ENCODE measurements at places on chromosomes 6 and 20.

GRCh38 chr6:82492134-82492533, 128.5 kb downstream of the TPBG start:
- DNase-seq, result no peak

- DNase-seq, result no peak
Observed at GRCh38 chr20:19723813-19724430, 34.1 kb upstream of the RIN2 start.

DNA sequence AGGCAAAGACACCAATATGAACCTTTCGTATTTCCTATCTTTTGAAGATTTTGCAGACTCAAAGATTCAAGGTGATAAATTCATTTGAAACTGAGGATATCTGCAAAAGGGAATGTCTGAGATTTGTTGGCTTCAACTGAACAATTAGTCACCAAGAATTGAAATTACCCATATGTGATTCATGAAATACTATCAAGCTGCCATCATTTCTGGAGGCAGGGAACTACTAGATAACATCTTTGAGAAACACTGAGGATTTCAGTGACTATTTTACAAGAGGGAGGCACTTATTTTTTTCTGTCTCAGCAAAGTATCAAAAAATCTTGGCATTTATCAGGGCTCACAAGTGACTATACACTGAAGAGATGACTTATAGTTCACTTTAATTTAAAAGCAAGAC, 39.8 kb upstream of the MMS22L start:
- no peak for DNase-seq

DNA sequence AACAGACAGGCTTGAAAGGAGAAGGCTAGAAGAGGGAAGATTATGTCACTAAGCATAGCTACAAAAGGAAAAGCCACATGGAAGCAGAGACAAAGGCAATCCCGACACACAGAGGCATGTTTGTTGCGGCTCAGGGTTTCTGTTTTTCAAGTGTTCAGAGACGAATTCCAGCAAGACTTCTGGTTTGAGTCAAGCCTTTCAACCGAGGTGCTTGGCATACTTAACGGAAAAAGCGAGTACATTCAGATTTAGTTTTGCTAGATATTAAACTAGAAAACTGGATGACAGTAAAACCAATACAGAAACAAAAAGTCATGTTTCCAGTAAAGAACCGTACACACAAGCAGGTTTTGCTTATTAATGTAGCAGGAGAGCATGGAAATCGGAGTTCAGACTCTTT, 27.2 kb downstream of the MCUR1 start:
- no peak for DNase-seq

DNA sequence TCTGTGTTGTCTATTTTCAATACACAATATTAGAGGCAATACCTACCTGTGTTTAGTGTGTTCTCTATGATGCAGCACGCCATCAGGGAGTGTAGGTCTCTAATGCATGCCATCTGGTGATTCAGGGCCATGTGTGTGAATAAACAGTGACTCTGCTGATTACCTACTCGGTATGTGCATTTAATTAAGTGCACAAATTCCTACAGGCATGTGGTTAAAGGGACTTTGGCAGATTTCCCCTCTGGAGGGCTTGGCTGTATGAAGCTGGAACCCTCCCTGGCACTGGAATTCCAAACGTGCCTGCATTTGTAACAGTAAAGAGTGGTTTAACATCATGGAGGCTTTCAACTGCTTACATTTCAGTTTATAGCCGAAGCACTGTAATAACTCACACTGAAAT, 401.5 kb upstream of the SASH1 start:
- DNase-seq, result no peak

DNA sequence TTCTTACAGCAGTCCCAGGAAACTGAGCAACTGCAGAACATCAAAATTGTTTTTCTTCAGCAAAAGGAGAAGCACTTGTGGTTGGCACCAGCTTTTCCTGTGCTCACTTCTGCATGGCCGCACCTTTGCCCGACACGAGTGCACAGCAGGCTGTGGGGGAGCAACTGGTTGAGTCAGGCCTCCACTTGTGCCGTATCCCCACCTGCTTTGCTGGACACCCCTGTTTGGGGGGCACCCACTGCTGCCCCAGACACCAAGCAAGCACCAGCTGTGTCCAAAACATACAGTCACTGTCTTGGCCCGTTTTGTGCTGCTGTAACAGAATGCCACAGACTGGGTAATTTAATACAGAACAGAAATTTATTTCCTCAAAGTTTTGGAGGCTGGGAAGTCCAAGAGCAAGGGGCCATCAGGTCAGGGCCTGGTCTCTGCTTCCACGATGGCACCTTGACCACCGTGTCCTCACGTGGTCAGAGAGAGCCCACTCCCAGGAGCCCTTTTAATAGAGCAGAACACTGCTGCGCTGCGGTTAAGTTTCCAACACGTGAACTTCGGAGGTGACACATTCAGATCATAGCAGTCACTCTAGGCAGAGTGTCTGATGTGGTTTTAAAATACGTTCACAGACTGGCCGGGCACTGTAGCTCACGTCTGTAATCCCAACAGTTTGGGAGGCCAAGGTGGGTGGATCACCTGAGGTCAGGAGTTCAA, 8.7 kb upstream of the GMEB2 start:
- no peak for DNase-seq

DNA sequence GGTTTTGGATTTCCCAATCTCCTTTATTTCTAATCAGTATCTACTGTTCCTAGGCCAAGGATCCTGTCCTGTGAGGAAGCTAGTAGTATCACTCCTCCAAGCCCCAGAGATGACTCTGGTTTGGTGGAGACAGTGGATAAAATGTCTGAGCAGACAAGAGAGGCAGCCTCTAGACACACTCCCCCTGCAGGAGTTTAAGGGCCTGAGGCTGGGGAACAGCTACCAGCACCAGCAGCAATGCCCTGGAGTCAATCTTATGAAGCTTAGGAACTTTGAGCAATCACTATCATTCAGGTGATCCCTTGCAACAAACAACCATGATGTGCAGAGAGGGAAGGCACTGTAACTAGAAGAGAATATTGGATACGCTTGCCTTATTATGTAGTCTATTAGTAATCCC, 384.7 kb upstream of the ID4 start:
- DNase-seq, result no peak

DNA sequence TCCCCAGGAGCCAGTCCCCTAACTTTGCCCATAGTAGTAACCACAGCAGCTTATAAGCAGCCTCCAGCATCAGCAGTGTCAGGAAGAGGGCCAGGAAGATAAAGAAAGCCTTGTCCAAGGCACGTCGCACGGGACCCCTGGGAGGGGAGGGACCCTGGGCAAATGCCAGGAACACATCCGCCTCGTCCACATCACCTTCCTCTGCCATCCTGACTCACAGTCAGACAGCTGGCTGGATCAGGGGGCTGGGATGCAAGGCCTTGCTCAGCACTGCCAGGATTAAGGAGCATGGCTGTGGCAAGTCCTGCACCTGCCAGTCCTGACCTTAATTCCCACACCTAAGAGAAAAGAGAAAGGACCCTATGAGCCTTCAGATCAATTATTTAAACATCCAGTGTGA, 11.5 kb upstream of the ZBTB22 start:
- no peak for DNase-seq

- no peak for DNase-seq
Observed at GRCh38 chr6:137120748-137121147, 52.7 kb downstream of the IL22RA2 start.

DNA sequence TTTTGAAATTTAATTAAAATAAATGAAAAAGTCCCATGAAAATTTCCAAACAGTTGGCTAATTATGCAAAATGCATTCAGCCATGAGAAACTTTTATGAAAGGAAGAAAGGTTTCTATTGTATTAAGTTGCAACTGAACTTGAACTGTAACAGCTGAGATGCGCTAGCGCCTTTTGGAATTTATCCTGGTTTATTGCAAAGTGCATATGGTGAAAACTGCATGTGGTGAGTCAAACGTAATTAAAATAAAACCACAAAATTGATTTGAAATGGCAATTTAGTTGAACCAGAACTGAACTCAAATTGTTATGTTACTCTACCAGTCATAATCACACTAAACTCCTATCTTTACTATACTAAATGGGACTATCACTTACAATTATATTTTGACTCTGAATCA, 46.4 kb upstream of the COL21A1 start:
- no peak for DNase-seq

- DNase-seq, result no peak
Observed at GRCh38 chr6:112957536-112957916, 610.4 kb downstream of the RFPL4B start.

- DNase-seq, result no peak
Observed at GRCh38 chr6:24426729-24427446, 24.2 kb downstream of the MRS2 start.

DNA sequence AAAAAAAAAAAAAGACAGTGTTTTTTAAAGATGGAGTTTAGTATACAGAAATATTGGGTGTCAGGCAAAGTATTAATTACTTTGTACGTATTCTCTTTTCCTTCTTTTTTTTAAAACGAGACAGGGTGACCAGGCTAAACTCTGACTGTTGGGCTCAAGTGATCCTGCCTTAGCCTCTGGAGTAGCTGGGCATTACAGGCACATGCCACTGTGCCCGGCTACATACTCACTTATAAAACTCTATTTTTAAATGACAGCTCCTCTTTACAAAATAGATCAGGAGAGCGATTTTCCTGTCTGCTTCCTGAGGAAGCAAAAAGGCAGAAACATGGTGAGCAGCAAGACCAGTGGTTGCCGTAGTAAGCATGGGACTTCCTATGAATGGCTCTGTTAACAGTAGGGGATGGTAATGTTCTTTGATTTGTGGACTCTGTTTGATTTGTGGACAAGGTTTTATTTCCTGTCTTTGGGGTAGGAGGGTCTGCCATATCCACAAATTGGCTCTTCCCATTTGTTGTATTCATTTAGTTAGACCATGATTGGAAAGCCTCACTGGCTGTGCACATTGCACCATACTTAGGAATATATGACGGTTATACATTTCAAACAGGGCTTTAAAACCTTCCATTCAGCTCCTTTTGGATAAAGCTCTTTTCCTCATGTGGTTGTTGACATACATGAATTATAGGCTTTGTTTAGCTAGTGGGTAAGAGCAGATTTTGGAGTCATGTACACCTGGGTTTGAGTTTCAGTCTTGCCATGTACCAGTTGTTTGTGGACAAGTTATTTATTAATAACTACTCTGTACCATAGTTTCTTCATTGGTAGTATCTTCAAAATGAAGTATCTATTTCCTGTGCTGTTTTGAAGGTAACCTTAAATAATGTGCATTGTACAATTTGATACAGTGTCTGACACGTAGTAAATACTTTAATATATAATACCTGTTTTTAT, 45.1 kb downstream of the PTPRA start:
- DNase-seq, result no peak

DNA sequence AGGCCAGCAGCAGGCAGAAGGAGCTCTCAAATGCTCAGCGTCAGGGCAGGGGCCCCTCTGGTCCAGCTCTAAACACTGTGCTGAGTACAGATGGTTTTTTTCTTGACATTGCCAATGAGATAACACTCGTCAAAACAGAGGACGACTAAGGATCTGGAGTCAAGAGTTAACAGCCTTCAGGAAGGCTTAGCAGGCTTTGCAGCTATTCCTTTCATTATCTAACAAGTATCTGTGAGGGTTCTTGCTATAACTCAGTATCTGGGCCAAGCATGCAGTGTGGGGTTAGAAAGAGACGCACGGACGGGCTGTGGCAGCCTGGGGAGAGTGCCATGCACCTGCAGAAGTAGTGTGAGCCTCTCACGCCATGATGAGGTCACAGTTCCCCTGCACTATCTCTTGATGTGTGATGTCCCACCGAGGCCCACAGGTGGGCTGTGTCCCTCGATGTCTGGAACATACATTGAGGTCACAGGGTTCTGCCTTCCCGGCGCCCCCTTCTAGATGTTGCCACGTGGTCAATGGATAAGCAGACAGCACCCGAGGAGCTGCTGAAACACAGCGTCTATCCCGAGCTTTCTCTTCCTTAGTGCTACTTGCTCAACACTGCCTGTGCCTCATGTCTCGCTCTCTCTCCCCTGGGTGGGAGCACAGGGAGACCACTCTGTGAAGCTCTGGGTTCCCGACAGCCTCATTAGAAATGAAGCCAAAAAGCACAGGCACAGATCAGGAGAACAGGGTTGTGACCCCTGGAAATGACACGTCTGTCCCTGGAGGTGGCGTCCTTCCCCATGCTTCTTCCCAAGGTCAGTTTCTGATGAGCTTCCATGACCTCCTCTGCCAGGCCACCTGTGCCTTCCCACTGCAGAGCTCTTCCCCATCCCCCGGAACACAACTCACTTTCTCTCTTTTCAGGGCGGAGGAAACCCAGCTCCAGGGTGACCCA, 85.5 kb upstream of the RPS6KA2 start:
- no peak for DNase-seq

DNA sequence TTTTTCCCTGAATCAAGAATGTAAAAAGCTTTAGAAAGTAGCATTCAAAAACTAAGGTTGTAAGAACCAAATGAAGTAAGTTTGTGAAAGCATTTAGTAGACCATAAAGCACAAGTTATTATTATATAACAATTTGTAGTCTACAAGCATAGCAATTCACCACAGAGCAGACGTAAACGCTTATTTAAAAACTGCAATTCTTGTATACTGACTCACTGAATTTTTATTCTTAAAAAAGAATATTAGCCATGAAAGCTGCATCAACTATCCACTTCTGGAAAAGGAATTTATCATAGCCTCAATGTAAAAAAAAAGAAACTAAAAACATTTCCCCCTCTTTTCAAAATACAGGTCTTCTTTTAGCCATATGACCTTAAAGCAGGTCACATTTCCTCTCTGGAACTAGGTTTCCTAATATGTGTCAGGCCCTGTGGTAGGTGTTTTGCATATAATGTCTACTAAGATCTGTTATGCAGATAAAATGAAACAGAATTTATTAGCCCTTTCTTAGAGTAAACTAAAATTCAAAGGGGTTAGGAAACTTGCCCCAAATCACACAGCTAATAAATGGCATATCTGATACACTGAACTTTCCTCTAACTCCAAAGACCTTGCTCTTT, 2.1 kb downstream of the MAP3K7 start:
- DNase-seq, result no peak

GRCh38 chr6:132962936-132963868, 148.8 kb downstream of the RPS12 start:
- peak; percentile 31 for DNase-seq

DNA sequence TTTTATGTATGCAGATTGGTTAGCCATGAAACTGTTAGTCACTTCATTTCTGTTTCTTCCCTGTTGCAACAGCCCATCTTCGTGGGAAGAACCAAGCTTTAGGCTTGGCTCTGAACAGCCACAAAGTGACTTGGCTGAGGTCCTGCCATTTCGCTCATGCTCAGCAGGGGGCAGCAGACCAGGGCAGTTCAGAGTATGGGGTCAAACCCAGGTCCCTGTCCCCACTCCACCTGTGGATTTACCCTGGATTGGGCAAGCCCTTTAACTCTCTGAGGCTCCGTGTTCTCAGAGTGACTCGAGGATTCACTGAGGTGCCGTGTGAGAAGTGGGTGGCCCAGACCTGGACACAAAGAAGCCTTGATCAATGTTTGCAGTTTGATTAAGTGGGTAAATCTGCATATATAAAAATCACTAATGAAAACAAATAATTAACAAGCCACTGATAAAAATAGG, 19.8 kb upstream of the MAP1LC3A start:
- DNase-seq, result peak; percentile 68
